ENCODE measurements at places on chromosomes 6 and 20.

DNA sequence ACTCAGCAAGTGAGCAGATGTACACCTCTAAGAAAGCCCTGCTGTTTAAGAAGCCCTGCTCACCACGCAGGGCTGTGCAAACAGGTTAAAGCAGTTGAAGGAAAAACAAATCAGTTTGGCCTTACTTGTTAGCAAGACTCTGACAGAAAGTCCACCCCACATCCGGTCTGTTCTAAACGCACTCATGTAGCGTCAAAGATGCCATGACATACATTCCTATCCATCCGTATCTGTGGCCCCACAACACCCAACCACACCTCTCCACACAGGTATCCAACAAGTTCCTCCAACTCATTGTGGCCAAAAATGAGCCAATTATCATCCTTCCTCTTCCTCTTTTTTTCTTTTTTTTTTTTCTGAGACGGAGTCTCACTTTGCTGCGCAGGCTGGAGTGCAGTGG is 22.8 kb upstream of the RAB22A start:
- DNase-seq, result no peak

- DNase-seq, result no peak
Observed at GRCh38 chr20:25249198-25249931, 1.5 kb downstream of the PYGB start.

- peak; percentile 18 for DNase-seq
Observed at GRCh38 chr20:16301986-16302385, 271.3 kb downstream of the KIF16B start.

DNA sequence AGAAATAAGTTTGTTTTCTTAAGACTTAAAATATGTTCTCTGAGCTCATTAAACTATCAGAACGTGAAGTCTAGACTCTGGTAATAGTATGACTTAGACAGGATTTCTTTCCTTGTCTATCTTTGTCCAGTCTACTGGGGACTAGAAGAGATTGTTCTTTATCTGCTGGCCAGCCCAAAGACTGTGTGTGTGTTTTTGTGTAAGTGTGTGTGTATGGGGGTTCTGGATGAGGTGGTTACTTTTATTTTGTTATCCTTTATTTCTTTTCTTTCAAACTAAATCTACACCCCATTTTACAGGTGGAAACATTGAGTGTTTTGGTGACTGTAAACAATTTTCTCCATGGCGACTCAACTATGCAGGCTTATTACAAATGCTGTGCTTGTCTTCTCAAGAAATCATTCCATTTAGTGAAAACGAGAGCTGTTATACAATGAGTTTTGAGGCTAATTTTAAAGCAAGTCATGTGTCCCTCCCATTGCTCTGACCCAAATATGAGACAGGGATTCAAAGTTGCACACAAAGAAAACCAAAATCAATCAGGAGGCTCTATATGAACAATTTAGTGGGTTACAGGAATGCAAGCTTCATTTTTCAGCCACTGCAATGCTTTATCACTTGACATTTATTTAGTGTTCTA is 97.6 kb downstream of the ELOVL5 start:
- DNase-seq, result no peak

- no peak for DNase-seq
Observed at GRCh38 chr6:169984181-169985120, 233.0 kb downstream of the ERMARD start.

DNA sequence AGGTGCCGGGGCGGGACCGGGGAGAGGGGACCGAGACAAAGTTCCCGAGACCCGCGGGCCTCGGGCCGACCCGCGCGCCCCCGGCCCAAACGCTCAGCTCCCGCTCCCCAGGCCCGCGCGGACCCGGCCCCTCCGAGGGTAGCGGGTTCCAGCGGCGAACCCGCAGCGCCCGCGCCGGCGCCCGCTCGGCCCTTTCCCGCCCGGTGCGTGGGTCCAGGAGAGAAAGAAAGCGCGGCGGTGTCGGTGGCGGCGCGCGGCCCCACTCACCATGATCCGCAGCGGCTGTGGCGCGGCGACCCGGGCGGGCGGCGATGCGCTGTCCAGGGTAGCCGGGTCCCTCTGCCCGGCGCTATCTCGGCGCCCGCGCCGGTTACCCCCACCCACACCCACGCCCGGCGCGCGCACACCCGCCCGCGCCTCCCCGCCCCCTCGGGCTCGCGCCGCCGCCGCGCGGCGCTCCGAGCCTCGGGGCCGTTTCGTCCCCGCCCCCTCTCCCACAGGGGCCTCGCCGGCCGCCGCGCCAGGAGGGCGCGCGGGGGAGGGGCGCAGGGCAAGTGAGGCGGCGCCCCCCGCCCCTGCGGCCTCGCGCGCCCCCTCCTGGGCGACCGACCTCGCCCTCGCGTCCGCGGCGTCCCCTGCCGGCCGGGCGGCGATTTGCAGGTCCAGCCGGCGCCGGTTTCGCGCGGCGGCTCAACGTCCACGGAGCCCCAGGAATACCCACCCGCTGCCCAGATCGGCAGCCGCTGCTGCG is at the start of gene ELOVL2:
ELOVL2 (minus strand) TSS at position 345 of the 751 bp plus-strand sequence; CDS start at position 270, 75 bp downstream.
- DNase-seq, result peak; percentile 28

DNA sequence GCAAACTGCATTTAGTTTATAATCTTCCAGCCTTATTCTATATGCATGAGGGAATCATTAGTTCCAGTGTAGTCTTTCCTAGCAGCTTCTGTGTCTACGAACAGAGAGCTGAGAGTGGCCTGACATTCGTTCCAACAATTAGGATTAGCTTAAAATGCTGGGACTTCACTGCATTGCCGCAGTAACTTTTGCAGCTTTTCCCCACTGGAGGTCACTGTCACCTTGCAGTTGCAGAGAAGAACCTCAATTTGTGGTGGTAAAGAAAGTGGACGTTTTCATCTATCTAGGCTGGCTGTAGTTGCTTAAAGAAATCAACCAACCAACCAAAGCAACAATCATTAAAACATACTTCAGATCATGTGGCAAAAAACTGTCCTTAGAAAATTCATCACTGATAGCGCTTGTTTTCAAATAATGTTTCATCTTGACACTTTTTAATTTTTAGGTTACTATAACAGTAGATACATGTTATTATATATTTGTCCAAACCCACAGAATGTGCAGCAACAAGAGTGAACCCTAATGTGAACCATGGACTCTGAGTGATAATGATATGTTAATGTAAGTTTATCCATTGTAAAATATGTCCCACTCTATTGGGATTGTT is 12.2 kb downstream of the MYLK4 start:
- DNase-seq, result peak; percentile 67

DNA sequence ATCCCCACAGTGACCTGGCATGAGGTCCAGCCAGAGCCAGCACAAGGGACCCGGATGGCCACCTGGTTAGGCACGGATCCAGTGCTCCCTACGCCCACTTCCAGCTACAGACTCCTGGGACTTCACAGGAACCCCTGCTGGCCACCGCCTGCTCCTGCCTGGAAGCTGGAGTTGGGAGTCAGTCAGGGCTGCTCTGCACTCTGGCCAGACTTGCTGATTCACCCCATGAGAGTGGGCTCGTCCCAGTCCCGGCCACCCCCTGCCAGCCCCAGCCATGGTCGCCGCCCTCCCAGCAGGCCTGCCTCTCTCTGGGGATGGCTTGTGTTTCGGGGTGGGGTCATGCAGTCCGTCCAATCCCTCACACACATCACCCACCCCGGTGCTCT is 125.8 kb downstream of the DLL1 start:
- no peak for DNase-seq
